ENCODE measurements at places on chromosomes 4 and X. TPM values are rescaled to one million over a fixed set of nuclear protein-coding genes. Genes with fewer than 3 reads are reported as not detected.

DNA sequence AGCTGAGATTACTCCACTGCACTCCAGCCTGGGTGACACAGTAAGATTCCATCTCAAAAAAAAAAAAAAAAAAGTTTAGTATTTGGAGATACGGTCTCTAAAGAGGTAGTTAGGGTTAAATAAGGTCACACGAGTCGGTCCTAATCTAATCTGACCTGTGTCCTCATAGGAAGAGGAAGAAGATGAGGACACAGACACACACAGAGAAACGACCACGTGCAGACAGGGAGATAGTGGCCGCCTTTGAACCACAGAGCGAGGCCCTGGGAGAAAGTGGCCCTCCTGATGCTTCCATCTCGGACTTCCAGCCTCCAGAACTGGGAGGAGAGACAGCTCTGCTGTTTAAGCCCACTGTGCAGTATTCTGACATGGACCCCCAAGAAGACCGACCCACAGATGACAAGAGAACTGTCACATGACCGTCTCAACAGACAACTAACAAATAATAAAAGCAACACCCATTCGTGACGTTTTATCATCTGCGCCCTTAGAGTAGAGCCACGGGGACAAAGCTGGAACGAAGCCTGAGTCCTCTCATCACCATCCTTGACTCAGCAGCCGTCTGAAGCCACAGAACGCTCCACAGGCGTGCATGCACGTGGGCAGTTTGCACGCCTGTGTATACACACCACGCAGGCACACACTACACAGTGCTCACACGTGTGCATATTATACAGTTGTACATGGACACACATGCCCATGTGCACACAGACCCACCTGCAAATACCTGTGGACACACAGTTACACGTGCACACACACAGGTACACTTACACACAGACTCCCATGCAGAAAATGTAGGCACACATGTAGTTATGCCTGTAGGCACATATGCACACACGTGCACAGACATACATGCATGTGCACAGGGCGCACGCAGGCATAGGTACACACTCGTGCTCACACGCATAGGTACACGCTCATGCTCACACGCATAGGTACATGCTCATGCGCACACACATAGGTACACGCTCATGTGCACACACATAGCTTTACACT is 51.7 kb downstream of the FAM53A start:
- no peak for DNase-seq

GRCh38 chr4:5037553-5038551 is 13.4 kb upstream of the STK32B start:
- DNase-seq = no peak

DNA sequence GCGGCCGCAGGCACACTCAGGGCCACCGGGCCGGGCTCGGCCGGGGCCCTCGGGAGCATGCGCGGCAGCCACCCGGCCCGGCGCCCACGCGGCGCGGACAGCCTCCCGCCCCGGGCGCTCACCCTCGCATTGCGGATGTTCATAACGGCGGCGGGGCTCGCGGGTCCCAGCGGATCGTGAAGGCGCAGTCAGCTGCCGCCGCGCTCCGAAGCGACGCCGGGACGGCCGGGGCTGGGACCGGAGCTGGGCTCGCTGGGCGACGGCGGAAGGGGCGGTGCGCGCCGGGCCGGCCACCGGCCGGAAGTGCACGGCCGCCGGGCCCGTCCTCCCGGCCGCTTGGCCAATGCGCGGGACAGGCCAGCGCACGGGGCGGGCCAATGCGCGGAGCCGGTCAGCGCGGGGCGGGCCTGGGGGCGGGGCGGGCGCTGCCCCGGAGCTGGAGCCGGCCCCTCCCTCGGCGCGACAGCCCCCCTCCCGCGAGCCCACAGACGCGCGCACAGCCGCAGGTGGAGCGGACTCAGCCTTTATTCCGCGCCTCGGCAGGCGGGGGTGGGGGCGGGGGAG is at the start of gene NAA10:
Gene NAA10 (minus strand): TSS at position 276 of the 564 bp plus-strand sequence. CDS start 133 bp downstream, at position 143.
- DNase-seq = no peak

GRCh38 chr4:1973218-1973617 is 35.6 kb downstream of the NELFA start:
- no peak for DNase-seq

DNA sequence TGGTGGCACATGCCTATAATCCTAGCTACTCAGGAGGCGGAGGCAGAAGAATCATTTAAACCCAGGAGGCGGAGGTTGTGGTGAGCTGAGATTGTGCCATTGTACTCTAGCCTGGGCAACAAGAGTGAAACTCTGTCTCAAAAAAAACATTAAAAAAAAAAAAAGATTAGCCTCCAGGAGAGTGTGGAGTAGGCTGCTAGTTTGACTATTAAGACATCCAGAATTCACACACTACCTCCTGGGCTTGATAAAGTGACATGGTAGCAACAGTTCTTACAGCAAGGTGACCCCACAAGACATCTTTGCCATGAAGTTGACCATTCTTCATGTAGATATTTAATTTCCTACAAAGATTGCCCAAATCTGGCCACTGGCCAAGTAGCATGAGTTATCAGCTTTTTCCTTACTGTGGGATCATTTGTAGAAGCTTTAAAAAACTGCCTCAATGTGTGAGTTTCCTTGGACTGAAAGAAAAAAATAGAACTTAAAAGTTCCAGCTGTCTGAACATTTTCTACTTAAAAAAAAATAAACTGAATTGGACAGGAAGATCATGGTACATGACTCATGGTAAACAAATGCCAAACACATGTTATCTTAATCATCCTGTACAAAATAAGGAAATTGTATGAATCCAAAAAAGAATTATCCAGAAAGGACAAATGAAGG is 35.3 kb upstream of the SPRY1 start:
- DNase-seq = no peak

DNA sequence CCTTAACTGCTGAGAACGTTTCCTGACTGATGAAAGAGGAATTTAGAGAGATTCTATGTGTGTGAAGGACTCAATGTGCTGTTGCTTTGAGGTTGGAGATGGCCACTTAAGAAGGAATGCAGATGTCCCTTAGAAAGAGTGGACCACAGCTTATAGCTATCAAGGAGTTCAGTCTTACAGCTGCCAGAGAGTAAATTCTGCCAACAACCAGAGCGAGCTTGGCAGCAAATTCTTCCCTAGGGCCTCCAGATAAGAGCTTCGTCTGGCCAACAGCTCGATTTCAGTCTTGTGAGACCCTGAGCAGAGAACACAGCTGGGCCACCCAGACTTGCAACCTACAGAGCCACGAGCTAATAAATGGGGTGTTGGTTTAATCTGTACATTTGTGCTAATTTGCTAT is 21.8 kb downstream of the MID1 start:
- no peak for DNase-seq

GRCh38 chrX:40651620-40652223 is 4.4 kb upstream of the CXorf38 start:
- peak; percentile 77 for DNase-seq

GRCh38 chr4:38231626-38232025 is 271.4 kb downstream of the PTTG2 start:
- no peak for DNase-seq

GRCh38 chrX:77431227-77431626 is 16.0 kb upstream of the FGF16 start:
- no peak for DNase-seq

GRCh38 chr4:159341522-159341921 is 238.6 kb downstream of the RAPGEF2 start:
- no peak for DNase-seq

DNA sequence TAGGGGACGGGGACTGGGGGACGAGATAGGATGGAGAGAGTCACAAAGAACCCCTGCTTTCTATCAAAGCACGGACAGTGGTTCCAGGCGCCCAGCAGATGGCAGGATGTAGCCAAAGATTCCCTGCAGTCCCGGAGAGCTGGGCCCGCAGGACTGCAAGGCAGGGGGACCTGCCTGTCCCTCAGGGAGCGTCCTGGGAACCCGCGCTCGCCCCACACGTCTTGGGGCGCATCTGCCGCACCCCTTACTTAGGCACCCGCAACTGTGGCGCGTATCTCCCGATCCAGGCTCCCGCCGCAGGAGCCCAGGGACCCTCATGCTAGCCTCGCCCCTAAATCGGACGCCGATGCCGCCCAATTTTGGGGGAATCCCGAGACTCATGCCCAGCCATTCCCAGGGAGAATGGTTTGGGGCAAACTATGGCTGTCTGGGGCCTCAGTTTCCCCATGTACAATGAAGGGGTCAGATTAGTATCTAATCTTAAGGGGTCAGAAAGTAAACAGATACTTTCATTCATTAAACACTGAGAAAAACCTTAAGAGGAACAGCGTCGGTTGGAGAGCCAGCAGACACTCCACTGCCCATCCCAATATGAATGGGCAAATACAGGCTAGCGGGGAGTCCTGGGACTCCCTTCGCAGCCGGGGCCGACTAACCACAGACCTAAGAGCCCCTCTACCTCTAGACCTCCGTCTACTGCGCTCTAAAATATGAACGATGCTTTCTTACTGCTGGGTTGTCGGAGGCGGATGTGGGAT is 581 bp upstream of the STK32B start:
- DNase-seq = peak; percentile 54

DNA sequence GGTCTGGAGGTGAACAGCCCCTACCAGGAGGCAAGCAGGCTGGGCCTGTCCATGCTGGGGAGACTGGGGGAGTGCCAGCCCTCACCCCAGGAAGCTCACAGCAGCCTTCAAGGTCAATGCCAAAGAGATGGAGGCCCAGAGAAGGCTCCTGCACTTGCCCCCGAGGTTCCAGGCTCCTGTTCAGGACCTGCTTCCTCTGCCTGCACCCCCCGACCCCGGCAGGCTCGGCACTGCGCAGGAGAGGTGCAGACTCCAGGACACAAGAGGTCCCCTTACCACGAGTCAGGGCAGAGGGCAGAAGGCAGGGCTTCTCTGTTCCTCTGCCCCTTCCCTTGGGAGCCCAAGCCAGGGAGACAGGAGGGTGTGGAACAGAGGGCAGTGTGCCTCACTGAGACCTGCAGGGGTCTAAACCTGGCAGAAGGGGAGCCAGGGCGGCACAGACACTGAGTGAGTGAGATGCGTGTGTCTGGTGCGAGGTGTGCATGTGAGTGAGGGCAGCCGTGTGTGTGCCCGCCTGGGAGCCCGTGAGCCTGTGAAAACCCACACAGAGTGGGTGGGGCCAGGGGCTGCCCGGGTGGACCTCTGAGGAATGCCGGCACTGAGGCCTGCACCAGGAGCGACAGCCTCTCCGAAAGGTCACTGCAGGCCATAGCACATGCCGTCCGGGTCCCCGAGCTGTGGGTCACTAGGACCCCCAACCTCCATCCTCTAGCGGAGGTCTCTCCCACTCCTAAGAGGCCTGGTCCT is 30.7 kb upstream of the FGFR3 start:
- DNase-seq = no peak

DNA sequence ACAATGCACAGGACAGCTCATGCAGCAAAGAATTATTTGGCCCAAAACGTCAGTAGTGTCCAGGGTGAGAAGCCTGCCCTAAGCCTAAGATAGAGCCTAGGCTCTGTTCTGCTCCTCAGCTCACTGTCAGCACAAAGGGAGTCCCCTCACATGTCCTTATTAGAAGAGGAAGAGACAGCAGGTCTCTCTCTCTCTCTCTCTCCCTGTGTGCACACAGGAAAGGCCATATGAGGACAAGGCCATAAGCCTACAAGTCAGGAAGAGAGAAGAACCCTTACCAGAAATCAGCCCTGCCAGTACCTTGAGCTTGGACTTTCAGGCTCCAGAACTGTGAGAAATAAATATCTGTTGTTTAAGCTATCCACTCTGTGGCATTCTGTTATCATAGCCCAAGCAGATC is 20.4 kb downstream of the FAM184B start:
- no peak for DNase-seq

GRCh38 chr4:141155586-141155985 is 22.3 kb upstream of the RNF150 start:
- no peak for DNase-seq

GRCh38 chrX:119118780-119119395 is 8.7 kb downstream of the KIAA1210 start:
- peak; percentile 45 for DNase-seq

DNA sequence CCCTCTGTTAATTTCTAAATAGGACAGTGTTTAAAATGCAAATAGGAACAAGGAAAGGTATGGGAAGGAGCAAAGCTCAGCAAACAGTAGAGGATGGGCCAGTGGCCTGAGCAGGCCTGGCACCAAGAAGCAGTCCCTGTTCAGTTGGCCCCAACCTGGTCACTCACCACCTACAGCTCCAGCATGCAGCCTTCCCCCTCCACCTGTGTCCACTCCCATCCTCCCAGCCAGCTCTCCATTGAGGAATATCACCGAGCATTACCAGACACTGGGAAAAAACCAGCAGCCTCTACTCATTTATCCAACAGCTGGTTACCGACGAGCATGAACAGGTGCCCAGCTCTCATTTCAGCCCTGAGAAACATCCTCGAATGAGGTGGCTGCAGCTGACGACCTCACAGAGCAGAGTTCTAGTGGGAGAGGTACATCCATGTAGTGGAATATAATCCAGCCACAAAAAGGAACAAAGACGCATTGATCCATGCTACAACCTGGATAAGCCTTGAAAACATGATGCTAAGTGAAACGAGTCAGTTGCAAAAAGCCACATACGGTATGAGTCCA is 25.6 kb downstream of the CD99L2 start:
- no peak for DNase-seq

- DNase-seq = no peak
Observed at GRCh38 chr4:25783126-25783525, 79.7 kb downstream of the SEL1L3 start.

DNA sequence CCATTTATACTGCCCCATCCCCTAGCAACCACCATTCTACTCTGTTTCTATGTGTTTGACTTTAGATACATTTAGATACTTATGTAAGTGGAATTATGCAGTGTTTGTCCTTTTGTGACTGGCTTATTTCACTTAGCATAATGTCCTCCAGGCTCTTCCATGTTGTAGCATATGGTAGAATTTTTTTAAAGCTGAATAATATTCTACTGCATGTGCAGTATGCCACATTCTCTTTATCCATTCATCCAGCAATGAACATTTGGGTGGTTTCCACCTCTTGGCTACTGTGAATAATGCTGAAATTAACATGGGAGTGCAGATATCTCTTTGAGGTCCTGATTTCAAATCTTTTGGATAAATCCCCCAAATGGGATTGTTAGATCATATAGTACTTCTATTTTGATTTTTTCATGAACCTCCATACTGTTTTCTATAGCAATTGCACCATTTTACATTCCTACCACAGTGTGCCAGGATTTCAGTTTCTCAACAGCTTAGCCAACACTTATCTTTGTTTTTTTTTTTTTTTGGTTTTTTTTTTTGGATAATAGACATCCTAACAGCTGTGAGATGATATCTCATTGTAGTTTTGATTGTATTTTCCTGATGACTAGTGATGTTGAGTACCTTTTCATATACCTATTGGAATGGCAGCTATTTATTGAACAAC is 105.9 kb upstream of the LNX1 start:
- no peak for DNase-seq

Gene RHOH
- 0.50 TPM for polyA plus RNA-seq

Gene GPR173
- 26.3 TPM for polyA plus RNA-seq

Gene ADGRG2
- polyA plus RNA-seq = 26.6 TPM

Gene ARX
- not detected for polyA plus RNA-seq

Gene LRIT3
- 1.4 TPM for polyA plus RNA-seq

Gene FREM3
- polyA plus RNA-seq = 0.13 TPM

Gene DOCK11
- polyA plus RNA-seq = 21.8 TPM

Gene CFAP47
- 0.91 TPM for polyA plus RNA-seq

Gene SMS
- polyA plus RNA-seq = 152 TPM

Gene HSFX2
- 1.0 TPM for polyA plus RNA-seq

Gene BEX2
- 93.2 TPM for polyA plus RNA-seq

Gene RPS6KA6
- polyA plus RNA-seq = 23.2 TPM

Gene BMP3
- polyA plus RNA-seq = 18.7 TPM

All from left kidney (tissue), 8 donors.